AG08396 (cell line): ENCODE measurements at places on chromosomes 5 and 9.

DNA sequence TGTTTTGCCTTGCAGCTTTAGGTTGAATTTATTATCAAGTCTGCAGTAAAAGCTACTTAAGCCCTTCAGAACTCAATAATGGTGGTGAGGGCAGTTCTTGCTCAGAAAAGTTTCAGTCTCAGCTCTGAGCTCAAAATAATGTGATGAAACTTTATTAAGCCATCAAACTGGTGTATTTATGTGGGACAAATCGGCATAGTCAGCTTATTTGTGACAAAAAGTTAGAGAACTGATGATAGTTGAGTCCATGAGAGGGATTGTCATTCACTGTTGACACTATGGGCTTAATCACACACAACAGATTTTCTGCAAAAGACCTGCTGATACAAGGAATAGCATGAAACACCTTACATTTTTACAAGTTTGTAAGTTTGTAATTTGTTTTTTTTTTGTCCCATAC, 9.4 kb downstream of the SRD5A1 start:
- no peak for DNase-seq

DNA sequence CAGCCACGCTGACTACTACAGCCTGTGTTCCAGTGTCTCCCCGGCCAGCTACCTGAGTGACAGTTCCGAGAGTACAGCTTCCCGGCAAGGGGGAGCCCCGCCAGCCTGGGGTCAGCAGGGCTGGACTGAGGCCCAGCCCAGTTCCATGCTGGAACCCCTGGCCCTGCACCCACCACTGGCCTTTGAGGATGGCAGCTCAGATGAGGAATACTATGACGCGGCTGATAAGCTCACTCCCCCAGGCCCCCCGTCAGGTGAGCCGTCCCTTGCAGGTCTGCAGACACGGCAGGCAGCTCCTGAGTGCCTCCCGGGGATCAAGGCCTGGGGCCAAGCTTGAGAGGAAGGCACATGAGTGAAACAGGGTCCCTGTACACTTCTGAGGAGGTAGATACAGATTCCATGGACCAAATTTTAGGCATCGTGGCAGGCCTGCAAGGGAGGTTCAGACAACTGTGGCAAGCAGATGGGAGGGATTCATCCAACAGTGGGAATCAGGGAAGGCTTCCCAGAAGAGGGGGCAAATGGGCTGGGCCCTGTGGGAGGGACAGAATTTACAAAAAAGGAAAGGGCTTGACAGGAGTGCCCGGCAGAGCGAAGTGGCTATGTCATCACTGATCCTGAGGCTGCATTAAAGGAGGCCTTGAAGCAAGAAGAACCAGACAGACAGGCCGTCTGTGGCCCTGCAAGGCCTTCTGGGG, 12.8 kb upstream of the TRMT10B start:
- no peak for DNase-seq

DNA sequence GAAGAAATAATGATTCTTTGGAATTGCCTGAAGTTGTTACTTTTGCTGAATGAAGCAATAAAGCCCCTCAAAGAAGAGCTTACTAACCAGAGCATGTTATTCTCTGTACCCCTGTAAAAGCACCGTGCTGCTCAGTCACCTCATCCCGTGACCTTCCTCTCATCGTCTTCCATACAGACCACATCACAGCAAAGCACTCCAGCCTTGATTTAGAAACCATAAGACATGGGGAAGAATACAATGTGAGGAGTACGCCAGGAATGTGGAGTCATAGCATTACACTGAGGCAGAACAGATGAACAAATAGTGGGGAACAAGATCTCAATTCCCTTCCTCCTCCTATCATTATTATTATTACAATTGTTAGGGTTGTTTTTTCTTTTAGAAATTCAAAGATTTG, 49.1 kb downstream of the ERAP1 start:
- no peak for DNase-seq

DNA sequence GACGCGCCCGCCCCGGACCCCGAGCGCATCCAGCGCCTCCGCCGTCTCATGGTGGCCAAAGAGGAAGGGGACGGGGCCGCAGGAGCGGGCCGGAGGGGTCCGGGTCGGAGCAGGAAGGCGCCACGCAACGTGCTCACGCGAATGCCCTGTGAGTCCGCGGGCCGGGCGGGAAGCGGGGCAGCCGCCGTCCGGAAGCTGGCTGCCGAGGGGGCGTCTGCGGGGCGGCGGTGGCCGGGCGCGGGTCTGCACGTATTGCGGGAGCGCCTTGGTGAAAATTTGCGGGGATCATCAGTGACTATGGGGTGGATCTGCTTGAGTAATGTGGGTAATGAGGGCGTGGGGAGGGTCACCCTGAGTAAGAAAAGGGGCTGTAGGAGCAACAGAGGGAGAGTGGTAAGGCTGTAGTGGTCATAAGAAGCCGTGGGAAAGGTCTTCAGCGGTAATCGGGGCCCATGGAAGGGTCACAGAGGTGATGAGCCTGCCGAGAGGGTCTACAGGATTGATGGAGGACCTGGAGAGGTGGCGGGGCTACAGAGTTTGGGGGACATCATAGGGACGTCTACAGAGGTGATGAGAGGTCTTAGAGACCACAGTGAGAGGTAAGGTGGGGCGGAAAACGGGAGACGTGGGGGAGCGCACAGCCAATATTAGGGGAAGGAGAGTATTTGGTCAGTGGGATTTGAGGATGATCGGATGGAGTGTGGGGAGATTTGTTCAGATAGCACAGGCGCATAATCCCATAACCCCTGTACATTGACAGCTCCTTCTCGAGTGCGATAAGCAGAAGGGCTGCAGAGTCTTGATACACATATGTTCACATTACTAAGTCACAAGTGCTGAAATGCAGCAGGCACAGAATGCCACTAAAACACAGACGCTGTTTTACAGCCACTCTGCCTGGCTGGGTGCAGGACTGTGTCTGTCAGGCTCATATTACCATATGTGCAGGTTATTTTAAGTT, 819 bp downstream of the LSM11 start:
- DNase-seq: peak; percentile 35

GRCh38 chr9:16670791-16671190, 199.7 kb downstream of the BNC2 start:
- no peak for DNase-seq

DNA sequence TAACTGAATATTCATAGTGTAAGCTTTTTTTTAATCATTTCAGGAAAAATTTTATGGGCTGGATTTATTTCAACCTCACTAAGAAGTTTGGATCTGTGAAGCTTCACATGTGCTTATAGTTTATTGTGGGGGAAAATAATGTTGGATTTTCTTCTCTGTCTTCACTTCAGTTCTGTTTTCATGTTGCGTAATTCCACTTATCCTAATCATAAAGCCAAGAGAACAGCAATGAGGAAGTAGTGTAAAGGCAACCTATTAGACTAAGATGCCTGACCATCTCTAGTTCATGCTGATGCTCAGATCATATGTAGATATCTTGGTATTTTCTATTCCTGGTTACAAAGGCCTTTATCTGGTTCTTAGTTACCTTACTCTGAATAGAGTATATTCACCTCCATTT, 50.0 kb downstream of the CD180 start:
- DNase-seq: no peak

DNA sequence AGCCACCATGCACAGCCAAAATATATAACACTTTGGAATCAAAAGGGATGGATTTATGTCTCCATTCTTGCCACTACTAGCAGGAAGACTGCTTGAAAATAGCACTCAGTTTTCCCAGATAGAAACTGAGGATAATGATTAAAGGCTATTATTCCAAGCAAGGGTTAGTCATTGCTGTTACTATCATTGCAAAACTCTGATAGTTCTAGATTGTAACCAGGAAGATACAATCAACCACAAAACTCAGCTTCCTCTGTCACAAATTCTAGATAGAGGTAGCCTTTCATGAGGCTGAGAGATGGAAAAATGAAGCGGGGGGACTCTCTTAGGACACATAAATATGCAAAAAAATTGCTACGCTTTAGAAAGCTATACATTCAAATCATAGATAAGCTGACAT, 3.1 kb downstream of the ANXA1 start:
- DNase-seq: no peak

- no peak for DNase-seq
Measured at GRCh38 chr5:163938595-163938994, 433.2 kb downstream of the MAT2B start.

- peak; percentile 37 for DNase-seq
Measured at GRCh38 chr5:138177941-138178515, 402 bp downstream of the BRD8 start.

DNA sequence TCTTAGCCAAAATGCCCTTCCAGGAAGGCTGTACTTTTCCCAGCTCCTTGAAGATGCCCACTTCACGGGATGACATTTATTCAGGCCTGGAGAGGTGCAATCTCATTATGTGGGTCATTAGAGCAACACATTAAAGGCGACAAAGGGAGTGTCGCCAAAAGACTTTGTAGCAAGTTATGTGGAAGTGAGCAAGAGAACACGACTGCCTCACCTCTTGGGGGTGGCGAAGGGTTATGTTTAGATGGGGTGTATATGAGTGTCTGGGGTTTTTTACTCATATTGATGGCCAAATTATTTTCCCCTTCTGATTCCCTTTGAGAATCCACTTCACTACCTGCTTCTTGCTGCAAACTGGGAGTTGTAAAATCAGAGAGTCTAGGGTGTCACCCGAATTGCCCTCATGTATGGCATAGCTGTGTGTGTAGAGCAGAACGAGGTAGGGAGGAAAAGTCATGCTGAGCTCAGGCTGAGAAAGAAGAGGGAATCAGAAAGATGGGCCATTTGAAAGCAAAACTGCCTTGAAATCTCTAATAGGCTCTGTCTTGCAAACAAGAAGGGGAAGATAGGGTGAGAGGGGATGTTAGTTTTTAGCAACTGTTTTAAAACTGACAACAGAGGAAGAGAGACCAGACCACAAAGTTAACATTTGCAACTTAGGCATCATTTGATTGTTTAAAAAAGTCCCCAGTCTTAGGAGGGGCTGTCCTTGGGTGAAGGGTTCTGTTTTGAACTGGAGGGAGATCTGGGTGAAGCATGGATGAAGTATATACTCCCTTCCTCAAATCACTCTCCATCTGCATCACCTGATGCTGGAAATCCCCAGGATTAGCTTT, 97.1 kb upstream of the IL12B start:
- no peak for DNase-seq

GRCh38 chr9:75855509-75855908, 35.0 kb upstream of the PCSK5 start:
- no peak for DNase-seq

DNA sequence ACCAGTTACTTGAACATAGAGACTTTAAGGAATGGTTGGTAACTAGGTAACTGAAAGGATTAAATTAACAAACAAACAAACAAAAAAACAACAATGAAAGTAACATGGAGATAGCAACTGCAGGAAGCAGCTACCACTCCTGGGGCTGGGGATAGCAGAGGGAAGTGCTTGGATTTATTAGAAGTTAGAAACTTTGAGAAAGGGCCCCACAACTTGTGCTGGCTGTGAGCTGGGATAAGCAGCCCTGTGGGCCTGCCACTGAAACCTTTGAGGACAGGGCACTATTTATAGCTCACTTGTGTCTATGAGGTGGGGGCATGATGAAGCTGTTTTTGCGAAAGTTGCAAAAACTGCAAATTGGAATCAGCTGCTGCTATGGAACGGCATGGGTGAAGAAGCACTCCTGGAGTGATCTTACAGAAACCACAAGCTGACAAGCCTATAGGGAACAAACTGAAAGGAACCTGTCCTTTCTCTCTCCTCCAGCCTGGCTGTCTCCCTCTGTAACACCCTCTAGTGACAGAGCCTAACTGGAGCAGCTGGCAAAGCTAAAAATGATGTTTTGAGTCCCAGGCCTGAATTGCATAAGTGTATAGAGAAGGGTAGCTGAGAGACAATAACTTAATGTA, 91.4 kb upstream of the RANBP6 start:
- peak; percentile 35 for DNase-seq

GRCh38 chr5:125521289-125521688, 774.9 kb upstream of the ZNF608 start:
- DNase-seq: no peak

GRCh38 chr5:38739011-38739704, 106.7 kb upstream of the OSMR start:
- DNase-seq: no peak

DNA sequence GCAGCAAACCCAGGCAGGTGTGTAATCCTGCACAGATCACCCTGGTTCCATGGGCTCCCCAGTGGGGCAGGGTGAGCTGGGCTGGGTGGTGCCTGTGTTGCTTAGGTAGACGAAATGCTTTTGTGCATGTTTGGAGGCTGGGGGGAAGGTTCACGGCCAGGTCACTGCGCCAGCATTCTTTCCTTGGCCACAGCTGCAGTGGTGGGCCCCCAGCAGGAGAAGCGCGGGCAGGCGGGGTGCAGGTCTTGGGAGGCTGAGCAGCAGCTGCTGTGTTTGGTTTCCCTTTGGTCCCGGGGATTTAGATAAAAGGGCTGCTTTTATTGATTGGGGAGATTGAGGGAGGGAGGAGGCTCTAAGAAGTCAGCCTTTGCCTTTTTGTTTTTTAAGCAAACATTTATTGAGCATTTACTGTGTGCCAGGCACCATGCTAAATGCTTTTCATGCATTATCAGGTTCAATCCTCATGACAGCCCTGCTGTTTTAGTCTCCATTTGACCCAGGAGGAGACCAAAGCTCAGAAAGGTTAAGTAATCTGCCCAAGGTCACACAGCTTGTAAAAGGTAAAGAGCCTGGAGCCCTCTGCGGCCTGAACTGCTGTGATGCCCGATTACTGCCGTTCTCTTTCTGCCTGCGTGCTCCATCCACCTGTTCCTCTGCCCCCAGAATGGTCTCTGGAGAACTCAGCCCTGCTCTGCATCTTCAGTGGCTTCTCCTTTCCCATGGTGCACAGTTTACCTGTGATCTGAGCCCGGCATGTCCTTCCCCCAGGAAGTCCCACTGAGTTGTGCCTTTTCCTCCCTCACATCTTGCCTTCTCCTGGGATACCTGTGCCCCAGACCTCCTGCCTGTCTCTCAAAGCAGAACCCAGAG, 94.4 kb downstream of the MACROH2A1 start:
- no peak for DNase-seq

DNA sequence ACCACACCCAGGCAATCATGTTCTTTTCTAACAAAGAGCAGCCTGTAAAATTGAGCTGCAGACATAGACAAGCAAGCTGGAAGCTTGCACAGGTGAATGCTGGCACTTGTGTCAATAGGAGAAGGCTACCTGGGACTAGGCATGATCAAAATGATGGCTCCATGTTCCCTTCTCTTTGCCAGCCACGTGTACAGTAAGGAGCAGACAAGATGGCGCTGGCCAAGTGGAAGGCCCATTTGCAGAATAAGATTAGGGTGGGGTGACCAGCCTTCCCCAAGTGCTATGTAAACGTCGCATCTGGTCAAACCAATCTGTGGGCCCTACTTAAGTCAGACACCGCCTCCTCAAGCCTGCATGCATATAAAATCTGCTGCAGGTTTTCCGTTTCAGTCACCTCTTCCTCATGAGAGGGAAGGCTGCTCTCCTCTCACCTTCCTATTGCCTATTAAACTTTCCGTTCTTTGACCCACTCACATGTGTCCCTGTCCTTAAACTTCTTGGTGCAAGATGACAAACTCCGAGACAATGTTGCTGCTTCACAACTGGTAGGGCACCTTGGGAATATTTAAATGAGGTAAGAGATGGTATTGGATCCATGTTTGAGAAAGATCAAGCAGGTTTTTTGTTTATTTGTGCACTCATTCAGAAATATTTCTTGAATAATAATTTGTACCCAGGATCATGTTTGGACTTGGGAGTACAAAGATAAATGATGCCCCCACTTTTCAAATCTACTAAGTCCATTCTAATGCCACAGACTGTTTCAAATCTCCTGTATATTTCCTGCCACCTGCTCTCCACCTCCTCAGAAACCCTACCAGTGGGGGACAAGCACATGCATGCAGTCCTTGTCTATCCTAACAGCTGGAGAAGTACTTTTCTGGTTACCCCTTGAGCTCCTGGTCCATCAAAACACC, 30.7 kb upstream of the TGFBR1 start:
- DNase-seq: no peak

- DNase-seq: peak; percentile 43
Measured at GRCh38 chr5:160507221-160507721, 85.6 kb downstream of the PTTG1 start.
